Left ventricle myocardium inferior (tissue), 1 donor: ENCODE measurements at places on chromosomes 7 and 10.

DNA sequence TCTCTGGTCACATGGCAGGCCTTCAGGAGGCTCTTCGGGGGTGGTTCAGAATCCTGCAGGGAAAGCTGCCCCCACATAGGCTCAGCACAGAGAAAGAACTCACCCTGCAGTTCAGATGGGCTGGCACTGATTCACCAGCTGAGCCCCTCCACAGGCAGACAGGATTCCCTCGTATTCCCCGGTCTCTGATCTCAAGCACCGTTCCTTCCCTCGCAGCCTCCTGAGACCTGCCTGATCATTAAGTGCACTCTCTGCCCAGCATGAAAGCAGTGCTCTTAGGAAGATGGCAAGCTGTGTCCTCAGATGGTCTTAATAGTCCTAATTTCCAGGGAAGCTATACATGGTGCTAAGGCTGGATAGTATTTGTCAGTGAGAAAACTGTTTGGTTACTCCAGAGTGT lies 78.2 kb upstream of the NPS start:
- no peak for DNase-seq

GRCh38 chr10:26697922-26698608 lies 564 bp downstream of the PDSS1 start:
- no peak for DNase-seq

DNA sequence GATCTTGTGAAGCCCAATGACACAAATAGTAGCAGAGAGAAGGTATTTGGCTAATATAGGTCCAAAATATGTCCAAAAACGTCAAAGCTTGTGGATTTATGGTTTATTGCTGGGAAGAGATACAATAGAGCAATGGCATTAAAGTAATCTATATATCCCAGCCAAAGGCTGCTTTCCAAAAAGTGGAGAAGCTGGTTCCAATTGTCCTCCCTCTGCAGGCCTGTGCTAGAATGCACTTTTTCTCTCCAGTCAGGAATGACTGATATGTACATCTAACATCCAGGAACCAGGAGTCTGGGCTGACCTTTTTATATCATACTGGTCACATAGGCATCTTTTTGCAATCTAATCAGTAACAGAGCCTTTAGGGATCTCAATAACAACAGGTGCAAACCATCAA lies 167.1 kb upstream of the FAM3C start:
- no peak for DNase-seq

- DNase-seq = no peak
Measured at GRCh38 chr7:33961948-33962347, 56.6 kb downstream of the BMPER start.

DNA sequence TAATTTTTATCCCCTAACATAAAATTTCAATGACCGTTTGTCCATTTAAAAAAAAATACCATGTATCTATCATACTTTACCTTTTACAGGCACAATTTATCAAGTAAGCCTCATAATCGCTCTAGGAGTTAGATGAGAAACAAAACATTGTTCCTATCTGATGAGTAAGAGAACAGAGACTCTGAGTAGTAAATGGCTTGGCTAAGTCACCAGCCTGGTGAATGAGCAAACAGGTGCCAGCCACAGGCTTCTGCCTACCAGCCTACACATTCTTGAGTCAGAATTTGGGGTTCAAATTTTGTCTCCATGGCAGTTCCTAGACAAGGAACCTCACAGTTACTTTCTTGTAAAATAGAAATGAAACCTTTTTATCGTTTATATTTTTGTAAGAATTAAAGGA lies 235.4 kb downstream of the HGF start:
- no peak for DNase-seq

- DNase-seq = no peak
Measured at GRCh38 chr10:23376229-23376655, 31.6 kb upstream of the C10orf67 start.
